ENCODE measurements at places on chromosomes 3 and 15. TPM values are rescaled to one million over a fixed set of nuclear protein-coding genes. Genes with fewer than 3 reads are reported as not detected.

The TTLL13 gene
- 0.39 TPM for total RNA-seq

The FAM131A gene
- 20.8 TPM for total RNA-seq

GRCh38 chr3:41418961-41419691 is 219.8 kb downstream of the CTNNB1 start:
- H3K4me1 ChIP-seq = no peaks in the 10 kb centered on the region
- H3K27me3 ChIP-seq = no peaks in the 10 kb centered on the region
- no peaks in the 10 kb centered on the region for H3K36me3 ChIP-seq
- no peak for DNase-seq
- H3K27ac ChIP-seq = no peak overlapping the region

DNA sequence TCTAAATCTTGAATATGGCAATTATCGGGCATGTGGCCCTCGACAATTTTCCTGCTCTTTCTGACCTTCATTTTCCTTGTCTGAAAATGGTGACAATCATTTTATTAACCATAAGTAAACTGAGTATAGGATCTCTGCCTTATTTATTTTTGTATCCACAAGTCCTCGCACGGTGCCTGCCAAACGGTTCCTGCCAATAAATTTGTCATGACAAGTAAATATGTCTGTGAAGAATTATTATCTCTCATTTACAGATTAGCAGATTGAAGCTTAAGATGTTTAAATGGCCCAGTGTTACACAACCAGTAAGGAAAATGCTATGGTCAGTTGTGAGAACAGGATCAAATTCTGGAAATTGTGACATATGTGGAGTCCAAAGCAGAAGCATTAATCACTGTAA is 65.9 kb upstream of the ARL6 start:
- no peaks in the 10 kb centered on the region for H3K4me1 ChIP-seq
- no peaks in the 10 kb centered on the region for H3K27me3 ChIP-seq
- H3K27ac ChIP-seq = no peak overlapping the region
- no peak for DNase-seq
- no peaks in the 10 kb centered on the region for H3K36me3 ChIP-seq
- no peak overlapping the region for H3K4me3 ChIP-seq

DNA sequence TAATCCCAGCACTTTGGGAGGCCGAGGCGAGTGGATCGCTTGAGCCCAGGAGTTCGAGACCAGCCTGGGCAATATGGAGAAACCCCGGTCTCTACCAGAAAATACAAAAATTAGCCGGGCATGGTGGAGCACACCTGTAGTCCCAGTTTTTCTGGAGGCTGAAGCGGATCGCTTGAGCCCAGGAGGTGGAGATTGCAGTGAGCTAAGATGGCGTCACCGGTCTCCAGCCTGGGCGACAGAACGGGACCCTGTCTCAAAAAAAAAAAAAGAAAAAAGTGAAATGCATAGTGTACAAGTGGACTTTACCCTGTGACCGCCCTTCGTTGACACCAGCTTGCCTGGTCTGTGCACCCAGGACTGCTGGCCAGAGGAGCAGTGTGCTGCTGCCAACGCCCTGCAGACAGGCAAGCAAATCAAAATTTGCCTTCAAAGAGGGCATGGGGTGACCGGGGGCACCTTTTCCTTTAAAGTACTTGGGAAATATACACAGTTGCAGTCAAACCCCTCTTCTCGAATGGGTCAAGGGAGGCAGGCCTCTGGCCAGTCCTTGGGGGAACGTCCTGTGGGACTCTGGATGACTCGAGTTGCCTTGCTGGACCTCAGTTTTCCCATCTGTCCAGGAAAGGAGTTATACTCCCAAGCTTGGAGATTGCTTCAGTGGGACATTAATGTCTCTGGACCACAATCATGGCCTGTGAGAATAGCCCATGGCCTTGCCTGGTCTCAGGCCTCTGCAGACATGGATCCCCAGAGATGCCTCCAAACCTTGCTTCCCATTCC is 1.0 kb downstream of the XYLB start:
- no peak overlapping the region for H3K27ac ChIP-seq
- no peaks in the 10 kb centered on the region for H3K36me3 ChIP-seq
- peaks cover 13% of the 10 kb centered on the region for H3K4me1 ChIP-seq

GRCh38 chr3:18283680-18284079 is 141.5 kb downstream of the SATB1 start:
- no peak for DNase-seq
- H3K36me3 ChIP-seq = no peaks in the 10 kb centered on the region
- no peaks in the 10 kb centered on the region for H3K27me3 ChIP-seq
- no peak overlapping the region for H3K27ac ChIP-seq

DNA sequence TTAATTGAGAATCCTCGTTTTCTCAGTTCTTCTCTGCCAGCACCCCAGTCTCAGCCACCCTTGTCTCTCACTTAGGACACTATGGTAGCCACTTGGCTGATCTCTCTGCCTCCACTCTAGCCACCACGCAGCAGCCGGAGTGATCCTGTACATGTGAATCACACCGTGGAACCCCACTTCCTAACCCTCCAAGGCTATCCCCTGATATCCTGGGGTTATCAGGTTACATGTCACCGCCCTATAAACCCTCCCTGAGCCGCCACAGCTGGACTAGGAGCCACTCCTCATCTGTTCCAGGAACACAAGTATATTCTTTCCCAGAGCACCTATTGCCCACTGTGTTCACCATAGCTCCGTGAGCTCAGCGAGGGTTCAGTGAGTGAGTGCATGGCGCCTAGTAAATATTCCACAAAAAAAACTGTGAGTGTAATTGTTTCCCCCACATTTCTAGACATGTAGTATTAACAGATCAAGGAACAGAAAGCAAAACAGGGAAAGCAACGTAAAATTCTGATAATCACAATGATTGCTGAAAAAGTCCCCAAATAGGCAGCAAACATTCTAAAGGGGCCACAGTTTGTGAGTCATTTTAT is 661 bp upstream of the PARP14 start:
- no peak for DNase-seq
- peak overlapping the region; percentile 99 for H3K27ac ChIP-seq
- H3K4me3 ChIP-seq = peak overlapping the region; percentile 93
- H3K36me3 ChIP-seq = no peaks in the 10 kb centered on the region
- H3K27me3 ChIP-seq = no peaks in the 10 kb centered on the region

GRCh38 chr3:146594843-146595482 is 10.2 kb downstream of the PLSCR5 start:
- no peak for DNase-seq
- no peak overlapping the region for H3K4me3 ChIP-seq
- H3K27me3 ChIP-seq = no peaks in the 10 kb centered on the region
- H3K4me1 ChIP-seq = no peaks in the 10 kb centered on the region

- no peak overlapping the region for H3K4me3 ChIP-seq
- H3K4me1 ChIP-seq = peaks cover 6% of the 10 kb centered on the region
- no peak overlapping the region for H3K27ac ChIP-seq
- peaks cover 36% of the 10 kb centered on the region for H3K36me3 ChIP-seq
These were observed 6.5 kb downstream of the ALG3 start for GRCh38 chr3:184242297-184242685.

GRCh38 chr3:18732474-18732873 is 307.3 kb upstream of the SATB1 start:
- no peak overlapping the region for H3K4me3 ChIP-seq
- DNase-seq = no peak
- H3K36me3 ChIP-seq = no peaks in the 10 kb centered on the region

DNA sequence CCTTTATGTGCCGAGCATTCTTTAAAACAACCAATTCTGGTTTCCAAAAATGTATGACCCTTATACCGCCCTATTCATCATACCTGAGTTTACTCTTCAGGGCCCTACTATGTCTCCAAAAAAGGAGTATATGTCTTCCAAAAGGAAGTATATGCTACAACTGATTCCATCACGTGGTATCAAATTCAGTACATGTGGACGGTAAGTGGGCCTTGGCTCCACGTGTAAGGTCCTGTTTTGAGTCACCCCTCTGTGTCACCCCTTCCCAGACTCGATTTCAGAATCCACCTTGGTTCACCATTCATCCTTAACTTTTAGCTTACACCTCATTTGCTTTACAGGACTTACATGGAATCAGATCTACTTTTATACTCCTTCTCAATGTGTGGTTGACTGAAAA is 37.8 kb downstream of the ABHD2 start:
- no peak overlapping the region for H3K4me3 ChIP-seq
- no peaks in the 10 kb centered on the region for H3K27me3 ChIP-seq
- no peak for DNase-seq
- H3K27ac ChIP-seq = peak overlapping the region; percentile 78

- no peaks in the 10 kb centered on the region for H3K36me3 ChIP-seq
- H3K4me1 ChIP-seq = peaks cover 8% of the 10 kb centered on the region
- DNase-seq = peak; percentile 52
- H3K27ac ChIP-seq = peak overlapping the region; percentile 26
These were observed 315.4 kb upstream of the RASGRP1 start for GRCh38 chr15:38879909-38880471.

DNA sequence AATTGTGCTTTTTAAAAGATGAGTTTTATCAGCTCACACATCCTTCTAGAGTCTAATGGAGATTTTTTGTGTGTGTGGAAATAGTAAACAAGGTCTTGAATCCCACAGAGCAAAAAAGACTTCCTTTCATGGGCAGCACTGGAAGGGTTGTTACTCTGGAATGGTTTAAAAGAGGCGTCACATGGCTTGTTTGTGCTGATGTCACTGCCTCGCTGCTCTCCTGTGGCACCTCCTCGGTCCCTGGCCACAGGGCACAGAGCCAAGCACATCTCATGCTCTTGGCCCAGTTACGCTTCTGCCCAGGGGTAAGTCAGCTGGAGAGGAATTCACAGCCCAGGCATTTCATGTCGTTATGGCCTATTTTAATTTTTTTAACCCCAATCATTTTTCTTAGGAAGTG is 53.2 kb downstream of the PGPEP1L start:
- peak overlapping the region; percentile 84 for H3K27ac ChIP-seq
- no peak overlapping the region for H3K4me3 ChIP-seq
- peaks cover 51% of the 10 kb centered on the region for H3K36me3 ChIP-seq
- H3K27me3 ChIP-seq = no peaks in the 10 kb centered on the region
